Vagina (tissue), 2 donors: ENCODE measurements at places on chromosomes 16 and 17.

- DNase-seq = no peak
These were observed 1.7 kb downstream of the COPS3 start for GRCh38 chr17:17279316-17279715.

DNA sequence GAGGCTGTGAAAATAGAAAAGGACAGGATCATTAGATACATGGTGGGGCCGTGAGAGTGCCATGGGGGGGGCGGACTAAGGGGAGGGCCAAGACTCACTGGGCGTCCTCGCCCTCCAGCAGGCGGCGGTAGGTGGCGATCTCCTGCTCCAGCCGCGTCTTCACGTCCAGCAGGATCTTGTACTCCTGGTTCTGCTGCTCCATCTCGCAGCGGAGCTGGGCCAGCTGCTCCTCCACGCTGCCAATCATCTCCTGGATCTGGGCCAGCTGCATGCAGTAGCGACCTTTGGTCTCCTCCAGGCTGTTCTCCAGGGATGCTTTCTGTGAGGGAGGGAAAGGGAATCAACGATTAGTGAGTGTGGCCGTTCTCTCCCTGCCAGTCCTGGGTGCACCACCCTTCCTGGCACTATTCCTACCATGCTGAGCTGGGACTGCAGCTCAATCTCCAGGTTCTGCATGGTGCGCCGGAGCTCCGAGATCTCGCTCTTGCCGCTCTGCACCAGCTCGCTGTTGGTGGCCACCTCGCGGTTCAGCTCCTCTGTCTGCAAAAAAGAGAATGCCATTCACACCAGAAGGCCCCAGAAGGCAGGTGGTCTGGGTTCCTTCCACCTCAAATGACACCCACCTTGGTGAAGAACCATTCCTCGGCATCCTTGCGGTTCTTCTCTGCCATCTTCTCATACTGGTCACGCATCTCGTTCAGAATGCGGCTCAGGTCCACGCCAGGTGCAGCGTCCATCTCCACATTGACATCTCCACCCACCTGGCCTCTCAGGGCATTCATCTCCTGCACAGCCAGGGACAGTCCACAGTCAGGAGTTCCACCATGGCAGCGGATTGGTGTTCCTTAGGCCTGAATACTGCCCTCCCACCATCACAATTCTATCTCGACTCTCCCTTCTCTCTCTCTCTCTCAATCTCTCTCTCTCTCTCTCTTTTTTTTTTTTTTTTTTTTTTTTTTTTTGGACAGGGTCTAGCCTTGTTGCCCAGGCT is 3.3 kb downstream of the KRT14 start:
- DNase-seq = no peak

DNA sequence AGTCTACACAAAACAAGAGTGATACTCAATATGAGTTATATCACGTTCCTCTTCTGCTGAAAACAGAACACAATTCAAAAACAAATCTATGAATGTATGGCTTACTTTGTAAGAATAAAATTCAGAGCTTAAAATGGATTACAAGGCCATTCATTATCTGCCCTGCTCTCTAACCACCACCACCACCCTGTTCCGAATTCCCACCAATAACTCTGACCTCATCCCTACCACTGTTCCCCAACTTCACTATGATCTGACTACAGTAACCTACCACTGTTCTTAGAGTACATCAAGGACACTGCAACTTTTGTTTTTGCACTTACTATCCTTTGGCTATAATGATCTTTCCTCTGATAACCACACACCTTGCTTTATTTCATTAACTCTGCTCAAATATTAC is 21.3 kb downstream of the FBXL20 start:
- DNase-seq = no peak

- DNase-seq = no peak
These were observed 29.8 kb downstream of the PRSS54 start for GRCh38 chr16:58264961-58265479.

DNA sequence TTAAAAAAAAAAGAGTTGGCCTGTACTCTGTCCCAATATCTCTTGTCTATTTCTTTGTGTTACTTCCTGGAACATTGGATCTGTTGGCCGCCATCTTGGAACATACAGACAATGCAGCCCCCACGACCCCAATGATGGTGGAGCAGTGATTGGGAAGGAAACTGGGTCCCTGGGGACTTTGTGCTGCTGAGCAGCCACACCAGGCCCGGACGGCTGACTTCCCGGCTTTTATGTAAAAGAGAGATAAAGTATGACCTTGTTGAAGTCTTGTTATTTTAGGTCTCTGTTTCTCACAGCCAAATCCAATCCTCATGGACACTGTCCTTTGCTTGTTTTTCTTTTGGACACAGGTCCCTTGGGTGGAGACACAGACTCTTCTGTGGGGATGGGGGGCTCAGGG is 204.5 kb downstream of the SALL1 start:
- DNase-seq = no peak

DNA sequence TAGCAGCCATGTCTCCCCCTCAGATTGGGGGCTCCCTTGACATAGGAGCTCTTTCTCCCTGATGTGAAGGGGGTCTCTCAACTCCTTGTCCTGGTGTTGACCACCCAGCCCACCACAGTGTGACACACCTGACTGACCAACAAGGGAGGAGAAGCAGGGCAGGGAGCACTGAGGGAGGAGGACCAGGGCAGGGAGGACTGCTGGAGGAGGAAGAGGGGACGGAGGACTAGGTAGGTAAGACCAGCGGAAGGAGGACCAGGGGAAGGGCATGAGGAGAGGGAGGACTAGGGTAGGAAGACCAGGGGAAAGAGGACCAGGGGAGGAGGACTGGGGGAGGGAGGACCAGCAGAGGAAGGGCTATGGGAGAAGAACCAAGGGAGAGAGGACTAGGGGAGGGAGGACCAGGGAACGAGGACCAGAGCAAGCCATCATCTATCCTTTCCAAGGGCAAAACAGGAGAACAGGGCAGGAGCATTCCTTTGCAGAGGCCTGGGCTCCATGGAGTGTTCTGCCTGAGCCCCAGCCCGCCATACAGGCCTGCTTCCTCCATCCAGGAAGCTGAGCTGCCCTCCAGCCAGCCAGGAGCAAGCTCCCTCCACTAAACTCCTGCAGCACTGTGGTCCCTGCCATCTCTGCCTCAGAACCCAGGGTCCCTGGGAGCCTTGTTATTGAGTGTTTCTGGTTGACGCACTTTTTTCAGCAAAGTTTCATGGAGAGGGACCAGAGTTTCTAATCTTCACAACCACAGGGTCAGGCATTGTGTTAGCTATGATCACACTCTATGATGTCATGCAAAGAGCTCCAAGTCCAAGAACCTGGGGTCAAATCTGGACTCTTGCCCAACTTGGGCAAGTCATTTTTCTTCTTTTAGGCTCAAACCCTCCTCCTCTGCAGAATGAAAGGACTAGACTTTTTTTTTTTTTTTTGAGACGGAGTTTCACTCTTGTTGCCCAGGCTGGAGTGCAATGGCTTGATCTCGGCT is 15.4 kb upstream of the KRT17 start:
- no peak for DNase-seq

DNA sequence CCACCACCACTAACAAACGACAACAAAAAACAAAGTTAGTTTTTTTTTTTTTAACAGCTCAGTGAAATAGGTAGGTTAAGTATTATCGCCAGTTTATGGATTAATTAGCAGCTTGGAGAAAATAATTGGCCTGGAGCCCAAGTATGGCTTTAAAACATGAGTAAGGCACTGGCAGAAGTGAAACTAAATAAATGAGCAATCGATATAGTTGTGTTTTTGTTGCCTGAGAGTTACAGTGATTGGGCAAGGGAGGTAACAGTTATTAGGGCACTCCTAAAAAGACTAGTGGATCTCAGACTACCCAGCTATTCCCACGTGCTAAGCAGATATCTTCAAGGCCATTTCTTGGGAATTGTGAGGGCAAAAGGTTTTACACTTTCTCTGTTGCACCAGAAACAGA is 2.4 kb downstream of the MLKL start:
- no peak for DNase-seq

DNA sequence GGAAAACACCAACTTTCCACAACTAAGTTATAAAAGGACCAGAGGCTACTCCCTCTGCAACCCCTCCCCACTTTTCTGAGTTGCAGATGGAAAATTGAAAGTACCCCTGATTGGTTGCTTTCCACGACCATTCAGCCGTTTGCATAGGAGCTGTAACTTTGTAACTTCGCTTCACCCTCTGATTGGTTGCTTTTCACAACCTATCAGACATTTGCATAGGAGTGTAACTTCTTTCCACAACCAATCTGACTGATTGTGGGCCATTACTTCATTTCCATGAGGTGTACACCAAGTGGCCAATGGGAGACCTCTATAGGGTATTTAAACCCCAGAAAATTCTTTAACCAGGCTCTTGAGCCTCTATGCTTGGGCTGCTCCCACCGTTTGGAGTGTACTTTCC is 644.1 kb downstream of the WWOX start:
- no peak for DNase-seq

DNA sequence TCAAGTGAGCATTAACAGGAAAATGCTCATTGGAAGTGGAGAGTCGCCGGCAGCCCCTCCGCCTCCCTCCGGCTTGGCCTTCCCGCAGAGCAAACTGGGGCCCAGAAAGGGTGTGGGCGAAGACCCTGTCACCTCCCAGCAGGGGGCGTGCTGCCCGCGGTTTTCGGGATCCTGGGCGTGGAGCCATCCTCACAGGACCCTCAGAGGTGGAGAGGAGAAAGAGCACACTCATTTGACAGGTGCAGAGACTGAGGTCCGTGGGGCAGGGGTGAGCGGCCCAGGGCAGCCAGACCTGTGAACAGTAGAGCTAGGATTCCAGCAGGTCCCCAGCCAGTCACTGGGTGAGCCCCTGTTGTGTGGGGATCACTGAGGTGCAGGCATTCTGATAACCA is 1002.9 kb downstream of the KCNJ18 start:
- no peak for DNase-seq

GRCh38 chr17:1372618-1373017 is 27.4 kb downstream of the YWHAE start:
- no peak for DNase-seq

GRCh38 chr16:75241412-75241811 is 10.0 kb downstream of the BCAR1 start:
- no peak for DNase-seq

DNA sequence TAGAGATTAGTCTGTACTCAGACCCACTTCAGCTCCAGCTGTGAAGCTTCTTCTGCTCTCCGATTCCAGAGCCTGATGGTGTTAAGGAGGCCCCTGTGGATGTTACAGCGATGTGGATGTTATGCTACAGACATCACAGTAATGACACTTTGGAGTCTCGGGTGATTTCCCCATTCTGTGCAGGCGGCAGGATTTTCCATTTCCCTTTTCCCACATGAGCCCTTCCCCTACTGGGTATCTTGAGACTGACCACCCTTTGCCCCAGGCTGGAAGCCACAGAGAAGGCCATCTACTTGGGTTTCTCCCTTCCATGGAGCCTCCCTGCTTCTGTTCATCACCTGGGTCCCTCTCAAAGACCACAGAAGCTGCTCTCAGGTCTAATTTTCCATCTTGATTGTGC is 78.3 kb downstream of the KCNJ12 start:
- peak; percentile 18 for DNase-seq

DNA sequence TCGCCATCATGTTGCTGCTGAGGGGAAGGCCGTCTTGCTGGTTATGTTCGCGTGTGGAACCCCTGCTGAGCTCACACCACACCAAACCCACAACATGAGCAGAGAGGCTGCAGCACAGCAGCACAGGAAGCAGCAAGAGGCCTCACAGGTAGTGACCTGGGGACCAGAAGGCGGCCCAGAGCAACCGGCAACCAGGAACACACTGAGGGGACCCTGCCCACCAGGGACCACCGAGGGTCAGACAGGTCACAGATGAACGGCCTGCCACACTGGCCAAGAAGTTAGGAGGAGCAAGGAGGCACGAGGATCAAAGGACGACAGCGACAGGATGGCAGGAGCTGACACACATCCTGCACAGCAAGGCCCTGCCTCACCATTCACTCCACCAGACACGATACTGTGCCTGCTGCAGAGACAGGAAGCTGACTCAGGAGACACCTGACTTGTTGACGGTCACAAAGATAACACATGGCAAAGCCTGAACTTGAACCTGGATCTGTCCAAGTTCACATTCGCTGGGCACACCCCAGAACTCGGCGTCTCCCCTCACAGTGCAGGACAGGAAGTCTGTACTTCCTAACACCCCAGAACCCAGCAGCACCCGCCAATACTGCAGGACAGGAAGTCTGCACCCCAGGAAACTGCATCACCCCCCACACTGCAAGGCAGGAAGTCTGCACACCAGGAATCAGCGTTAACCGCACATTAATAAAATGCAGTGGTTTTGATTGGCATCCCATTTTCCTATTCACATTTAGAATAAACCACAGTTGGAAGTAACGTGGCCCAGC is 98.5 kb downstream of the ZNF778 start:
- DNase-seq = no peak

GRCh38 chr17:1391577-1391976 is 8.4 kb downstream of the YWHAE start:
- no peak for DNase-seq

DNA sequence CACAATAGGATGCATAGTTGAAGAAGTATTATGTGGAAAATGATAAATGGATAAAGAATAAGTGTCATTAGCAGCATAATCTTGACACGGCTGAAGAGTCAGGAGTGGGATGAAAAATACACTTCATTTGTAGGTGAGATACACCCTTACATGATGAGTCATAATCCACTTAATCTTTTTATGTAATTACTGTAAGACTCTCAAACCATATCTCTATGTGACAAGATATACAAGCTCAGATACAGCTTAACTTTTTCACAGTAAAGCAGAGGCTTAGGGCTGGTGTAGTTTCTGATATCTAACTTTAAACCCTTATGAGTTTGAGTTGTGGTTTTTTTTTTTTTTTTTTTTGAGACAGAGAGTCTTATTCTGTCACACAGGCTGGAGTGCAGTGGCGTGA is 101.2 kb downstream of the FTO start:
- no peak for DNase-seq

GRCh38 chr17:3475251-3475685 is 529 bp upstream of the ASPA start:
- no peak for DNase-seq

- no peak for DNase-seq
These were observed 22.7 kb downstream of the USP22 start for GRCh38 chr17:21019976-21020586.

GRCh38 chr17:17061516-17061915 is 19.3 kb downstream of the MPRIP start:
- no peak for DNase-seq

DNA sequence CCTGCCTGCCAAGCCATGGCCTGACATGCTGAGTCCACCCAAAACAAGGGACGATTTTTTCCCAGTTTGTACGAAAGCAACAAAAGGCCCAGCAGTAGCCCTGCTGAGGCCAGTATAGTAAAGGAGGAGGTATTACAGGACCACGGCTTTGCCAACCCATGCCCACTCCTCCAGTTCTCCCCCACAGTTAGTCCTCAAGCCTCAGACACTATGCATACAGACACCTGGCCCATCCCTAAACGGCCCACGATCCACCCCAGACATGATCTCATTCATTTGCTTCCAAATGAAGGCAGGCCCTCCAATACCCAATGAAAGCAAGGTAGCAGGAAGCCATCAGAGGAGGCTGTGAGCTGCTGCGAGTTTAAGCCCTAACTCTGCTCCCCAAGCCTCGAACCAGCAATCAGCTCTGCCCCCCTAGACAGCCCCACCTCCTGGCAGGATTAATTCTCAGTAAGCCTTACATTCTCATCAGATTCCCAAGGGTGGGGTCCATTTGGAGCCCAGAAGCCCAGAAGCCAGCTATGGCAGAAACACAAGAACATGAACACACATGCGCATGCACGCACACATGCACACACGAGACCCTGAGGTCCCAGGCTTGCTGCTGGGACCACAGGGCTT is 4.9 kb downstream of the HDAC5 start:
- DNase-seq = no peak
